ENCODE measurements at places on chromosomes 2 and 18.

- no peak for DNase-seq
Measured at GRCh38 chr18:70073432-70073831, 125.8 kb upstream of the CD226 start.

GRCh38 chr2:232894746-232895145 is 24.7 kb downstream of the SNORC start:
- DNase-seq = no peak

- DNase-seq = no peak
Measured at GRCh38 chr2:38155-38554, 8.2 kb downstream of the FAM110C start.

GRCh38 chr18:32717126-32717525 is 55.7 kb downstream of the KLHL14 start:
- no peak for DNase-seq

DNA sequence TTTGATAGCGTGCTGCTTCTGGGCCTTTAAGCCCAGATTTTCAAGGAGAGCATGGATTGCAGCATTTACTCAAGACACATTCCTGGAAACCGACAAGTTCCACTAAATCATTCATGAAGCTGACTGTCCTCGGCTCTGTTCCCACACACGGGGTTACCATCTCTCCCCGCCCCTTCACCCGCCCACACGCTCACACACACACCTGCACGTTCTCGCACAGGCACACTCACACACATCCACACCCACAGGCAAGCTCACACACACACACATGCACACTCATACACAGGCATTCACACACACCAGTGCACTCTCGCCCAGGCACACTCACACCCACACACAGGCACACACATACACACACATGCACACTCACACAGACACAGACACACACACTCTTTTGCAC is 150.0 kb upstream of the AGAP1 start:
- no peak for DNase-seq

GRCh38 chr2:237801466-237801865 is 2.9 kb downstream of the RBM44 start:
- DNase-seq = no peak

- no peak for DNase-seq
Measured at GRCh38 chr2:240437551-240437860, 2.0 kb downstream of the GPC1 start.

DNA sequence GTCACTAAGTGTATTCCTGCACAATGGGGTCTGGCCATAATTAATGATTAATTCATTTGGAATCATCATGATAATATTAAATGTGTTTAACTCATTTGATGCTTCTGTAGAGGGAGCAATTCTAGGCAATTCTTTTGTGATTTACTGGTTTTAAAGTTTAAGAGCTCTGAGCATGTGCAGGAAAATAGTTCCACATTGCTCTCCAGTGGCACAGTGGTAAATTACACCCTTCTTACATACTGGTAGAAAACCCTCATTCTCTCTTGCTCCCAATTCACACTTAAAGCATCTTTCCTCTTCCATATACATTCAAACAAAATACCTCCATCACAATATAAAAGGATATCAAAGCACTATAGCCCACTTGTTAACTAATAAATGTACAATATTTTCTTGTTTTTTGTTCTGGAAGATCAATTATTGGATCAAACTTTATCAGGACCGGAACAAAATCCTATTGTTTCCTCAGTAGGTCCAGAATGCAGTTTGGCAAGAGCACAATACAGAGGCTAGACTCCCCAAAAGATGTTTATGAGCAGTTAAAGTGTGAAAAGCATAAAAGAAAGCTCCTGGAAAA is 844.3 kb downstream of the MBD2 start:
- DNase-seq = peak; percentile 31

DNA sequence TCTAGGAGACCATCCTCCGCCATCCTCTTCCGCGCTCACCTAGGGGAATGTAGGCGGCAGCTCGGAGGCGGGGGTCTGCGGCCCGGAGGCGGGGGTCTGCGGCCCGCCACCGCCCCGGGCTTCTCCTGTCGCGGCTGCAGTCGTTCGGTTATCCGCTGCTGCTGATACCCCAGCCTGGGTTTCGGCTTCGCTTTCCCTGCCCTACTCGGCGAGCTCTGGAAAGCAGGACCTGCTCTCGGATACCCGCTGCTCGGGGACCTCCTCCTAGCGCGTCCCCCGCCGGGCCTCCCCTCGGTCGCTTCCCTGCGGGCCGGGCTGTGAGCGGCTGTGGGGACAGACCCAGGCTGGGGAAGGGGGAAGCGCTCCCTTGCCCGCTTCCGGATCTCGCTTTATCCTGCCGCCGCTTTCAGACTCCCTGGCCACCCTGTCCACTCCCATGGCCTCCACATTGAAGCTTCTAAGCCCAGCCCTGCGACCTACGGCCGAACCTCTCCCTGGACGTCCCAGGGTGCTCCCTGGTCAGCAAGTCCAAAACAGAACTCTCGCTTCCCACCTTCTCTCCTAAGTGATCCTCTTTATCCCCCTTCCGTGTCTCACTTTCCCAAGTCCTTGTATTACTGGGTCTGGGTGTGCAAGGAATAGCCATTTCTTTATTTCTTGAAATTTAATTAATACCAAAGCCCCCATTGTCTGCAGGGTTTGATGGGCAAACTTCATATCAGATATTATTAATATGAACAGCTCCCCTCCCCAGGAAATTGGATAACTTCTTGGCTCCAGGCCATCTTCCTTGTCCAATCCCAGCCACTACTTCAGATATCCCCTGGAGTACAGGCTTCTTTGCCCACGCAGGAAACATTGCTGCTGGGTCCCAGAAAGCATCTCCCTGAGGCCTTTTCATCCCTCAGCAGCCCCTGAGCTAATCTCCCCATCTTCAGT is 769 bp downstream of the FKBP1B start:
- peak; percentile 13 for DNase-seq

DNA sequence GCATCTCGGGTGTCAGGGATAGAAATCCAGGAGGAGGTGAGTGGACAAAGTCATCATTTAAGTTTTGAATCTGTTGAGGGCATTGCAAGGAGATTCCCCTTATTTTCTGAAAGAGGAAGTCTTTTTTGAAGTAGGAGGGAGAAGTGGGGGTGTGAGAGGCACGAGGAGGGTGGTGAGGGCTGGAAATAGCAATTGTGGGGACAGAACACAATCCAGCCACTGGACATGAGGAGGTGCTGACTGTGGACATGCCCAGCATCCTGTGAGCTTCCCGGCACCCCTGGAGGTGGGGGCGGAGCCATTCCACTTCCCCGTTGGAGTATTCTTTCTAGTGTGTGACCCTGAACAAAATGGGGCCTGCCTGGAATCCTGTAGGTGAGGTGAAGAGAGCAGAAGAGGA is 310.7 kb upstream of the EPAS1 start:
- DNase-seq = peak; percentile 76

GRCh38 chr18:22223254-22223964 is 54.0 kb downstream of the GATA6 start:
- DNase-seq = no peak

GRCh38 chr2:32402091-32402490 is 45.3 kb downstream of the BIRC6 start:
- peak; percentile 80 for DNase-seq

DNA sequence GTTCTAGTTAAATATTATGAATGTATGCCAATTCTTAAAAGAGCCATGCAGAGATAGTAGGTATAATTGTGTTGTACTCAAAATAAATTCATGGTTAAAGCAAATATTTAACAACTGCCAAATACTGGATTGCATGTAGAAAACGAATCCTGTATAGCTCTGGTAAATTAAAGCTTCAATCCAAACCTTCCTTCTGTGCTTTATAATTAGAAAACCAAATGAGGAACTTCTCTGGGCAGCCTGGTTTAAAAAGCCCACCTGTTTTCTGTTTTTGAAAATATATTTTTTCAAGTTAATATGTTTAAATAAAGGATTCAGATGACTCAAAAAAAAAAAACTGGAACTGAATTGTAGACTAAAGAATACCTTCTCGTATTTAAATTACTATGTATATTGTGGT is 48.3 kb upstream of the ITGA4 start:
- no peak for DNase-seq

DNA sequence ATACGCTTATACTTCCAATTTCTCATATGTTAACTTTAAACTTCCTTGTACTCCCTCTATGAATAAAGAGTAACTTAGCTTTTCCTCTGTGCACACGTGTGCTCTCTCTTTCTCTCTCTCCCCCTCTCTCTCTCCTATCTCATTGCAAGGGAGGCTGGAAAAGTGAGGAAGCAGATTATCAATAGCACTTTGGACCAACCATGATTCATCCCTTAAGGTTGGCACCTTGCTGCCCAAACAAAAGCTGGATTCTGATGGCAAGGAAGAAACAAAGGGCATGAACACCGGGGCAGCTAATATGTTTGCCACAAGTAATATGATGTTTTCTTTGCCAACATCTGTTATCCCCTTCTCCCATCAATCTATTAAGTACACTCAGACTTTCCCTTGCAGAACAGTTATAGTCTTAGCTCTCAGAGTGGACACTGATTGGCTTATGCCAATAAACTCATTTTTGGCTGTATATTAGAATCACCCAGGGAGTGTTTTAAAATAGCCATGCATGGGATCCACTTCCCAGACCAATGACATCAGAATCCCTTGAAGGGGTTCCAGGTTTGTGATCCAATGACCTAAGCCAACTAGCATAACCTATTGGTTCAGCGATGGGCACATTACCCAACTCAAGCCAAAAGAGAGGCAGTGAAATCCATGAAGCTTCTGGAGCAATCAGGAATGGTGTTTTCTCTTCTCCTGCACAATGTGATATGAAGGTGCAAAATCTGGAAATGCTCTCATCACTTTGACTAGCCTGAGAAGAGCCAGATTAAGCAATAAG is 60.3 kb downstream of the MREG start:
- no peak for DNase-seq

GRCh38 chr2:10940596-10940995 is 28.9 kb downstream of the KCNF1 start:
- no peak for DNase-seq

DNA sequence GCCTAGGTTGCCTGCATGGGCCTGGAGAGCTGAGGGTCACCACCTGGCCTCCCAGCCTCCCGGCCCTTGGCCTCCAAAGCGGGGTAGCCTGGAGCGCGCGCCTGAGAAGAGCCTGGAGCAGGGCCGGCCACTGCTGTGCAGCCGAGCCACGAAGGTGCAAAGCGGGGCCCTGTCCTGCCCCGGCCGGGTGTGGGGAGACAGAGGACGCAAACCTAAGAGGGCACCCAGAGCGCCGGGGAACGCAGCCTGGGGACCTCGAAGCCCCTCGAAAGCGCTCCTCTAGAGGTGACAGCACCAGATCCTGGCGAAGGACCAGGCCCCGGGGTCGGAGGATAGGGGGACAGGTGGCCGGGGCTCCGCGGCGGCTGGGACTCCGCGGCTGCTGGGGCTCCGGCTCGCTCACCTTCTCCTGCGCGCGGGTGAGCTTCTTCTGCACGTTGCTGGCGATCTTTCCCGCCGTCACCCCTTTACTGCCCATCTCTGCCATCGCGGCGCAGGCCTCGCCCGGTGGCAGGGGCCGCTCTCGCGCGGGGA is 430 bp downstream of the BIN1 start:
- no peak for DNase-seq

GRCh38 chr2:70513738-70514137 is 39.9 kb downstream of the TGFA start:
- DNase-seq = no peak

DNA sequence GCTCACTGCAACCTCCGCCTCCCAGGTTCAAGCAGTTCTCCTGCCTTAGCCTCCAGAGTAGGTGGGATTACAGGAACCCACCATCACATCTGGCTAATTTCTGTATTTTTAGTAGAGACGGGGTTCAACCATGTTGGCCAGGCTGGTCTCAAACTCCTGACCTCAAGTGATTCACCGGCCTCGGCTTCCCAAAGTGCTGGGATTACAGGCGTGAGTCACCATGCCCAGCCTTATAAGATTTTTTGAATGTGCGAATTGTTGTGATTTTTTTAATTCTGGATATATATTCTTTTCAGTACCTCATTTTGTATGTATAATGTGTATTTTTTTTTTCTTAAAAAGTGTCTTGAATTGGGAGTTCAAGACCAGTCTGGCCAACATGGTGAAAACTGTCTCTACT is 42.0 kb upstream of the CCDC150 start:
- no peak for DNase-seq

DNA sequence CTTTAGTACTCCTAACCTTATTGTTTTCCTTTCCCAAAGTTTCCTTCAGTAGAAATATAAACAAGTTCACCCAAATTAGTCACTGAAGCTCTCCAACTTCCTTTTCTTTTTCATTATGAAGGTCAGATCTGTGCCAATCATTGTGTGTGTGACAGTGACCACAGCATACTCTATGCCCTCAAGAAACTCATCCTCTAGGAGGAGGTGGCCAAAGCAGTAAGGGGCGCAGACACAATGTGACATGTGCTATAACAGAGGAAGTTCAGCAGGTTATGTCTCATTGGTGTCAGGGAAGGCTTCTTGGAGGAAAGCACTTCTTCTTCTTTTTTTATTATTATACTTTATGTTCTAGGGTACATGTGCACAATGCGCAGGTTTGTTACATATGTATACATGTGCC is 60.0 kb upstream of the PSME4 start:
- no peak for DNase-seq

DNA sequence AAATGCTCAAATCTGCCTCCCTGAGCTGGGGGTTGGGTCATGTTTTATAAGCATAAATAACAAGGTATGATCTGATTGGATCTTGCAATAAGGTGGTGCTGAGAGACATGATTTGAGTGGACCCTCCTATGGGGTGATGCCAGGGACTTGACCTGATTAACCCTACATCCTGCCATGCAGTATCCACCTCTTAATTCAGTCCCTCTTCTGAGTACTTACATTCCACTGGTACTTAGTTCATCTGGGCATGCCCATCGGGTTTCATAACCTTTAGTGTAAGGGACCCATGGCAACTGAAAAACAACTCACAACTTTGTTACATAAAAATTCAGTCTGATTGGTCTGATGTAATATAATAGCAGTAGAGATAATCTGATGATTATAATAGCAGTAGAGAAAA is 397.9 kb upstream of the HNMT start:
- DNase-seq = no peak

DNA sequence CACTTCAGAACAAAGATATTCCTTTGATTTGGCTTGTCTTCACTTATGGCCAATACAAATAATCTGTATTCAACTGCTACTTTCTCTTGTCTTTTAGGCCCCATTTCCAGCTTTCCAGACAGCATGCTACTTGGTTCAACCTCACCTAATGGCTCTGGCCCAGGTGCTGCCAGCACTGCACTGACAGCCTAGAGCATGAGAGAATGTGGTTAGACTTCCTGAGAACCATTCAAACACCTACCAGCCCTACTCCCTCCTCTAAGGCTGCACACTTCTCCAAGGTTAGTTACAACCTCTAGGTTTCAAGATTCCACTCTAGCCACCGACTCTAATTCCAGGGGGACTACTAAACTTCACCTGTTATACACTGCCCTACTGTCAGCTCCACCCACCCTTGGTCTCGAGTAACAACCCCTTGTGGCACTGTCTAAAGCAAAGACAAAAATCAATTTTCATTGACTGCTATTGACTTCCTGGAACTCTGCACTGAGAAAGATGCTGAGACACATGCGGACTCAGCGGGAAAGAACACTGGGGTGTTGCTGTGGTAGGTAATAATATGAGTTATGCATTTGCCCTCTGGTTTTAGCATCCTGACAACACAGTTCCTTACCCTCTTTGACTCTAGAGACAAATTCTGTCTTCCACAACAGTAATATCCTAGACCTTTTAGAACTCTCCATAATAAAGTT is 38.2 kb downstream of the PLEKHM3 start:
- DNase-seq = no peak

GRCh38 chr2:46737577-46737976 is 178.0 kb downstream of the MCFD2 start:
- no peak for DNase-seq

All from inflammatory macrophage treated with lipopolysaccharide for 1 hour (primary cell).